ENCODE measurements at places on chromosomes 2 and 18.

DNA sequence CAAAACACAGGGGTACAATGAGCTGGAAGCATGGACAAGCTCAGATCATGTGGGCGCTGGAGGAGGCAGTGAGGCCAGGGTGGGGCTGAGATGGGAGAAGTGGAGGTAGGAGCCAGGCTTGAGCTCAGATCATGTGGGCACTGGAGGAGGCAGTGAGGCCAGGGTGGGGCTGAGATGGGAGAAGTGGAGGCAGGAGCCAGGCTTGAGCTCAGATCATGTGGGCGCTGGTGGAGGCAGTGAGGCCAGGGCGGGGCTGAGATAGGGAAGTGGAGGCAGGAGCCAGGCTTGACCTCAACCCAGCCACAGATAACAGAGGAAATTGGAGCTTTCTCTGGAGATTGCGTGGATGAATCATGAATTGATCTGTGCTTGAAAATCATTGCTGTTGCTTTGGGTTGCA, 48.3 kb upstream of the TMEM18 start:
- no peak for DNase-seq

DNA sequence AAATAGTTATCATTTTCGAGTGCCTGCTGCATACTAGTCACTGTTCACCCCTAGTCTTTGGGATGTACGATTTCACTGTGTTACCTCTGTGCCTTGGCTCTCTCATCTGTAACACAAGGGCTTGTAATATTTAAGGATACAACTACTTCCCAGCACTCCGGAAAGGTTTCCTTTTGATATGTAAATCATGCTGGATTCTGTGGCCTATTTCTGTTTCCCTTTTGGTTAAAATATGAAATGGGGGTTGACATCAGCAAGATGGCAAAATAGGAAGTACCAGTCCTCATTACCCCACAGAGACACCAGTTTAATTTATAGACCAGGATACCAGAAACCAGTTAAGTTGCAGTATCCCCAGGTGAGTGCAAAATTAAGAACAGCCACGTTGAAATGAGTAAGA, 23.5 kb downstream of the PSMG2 start:
- DNase-seq: no peak

GRCh38 chr18:29226213-29226612, 1049.3 kb upstream of the CDH2 start:
- DNase-seq: no peak

DNA sequence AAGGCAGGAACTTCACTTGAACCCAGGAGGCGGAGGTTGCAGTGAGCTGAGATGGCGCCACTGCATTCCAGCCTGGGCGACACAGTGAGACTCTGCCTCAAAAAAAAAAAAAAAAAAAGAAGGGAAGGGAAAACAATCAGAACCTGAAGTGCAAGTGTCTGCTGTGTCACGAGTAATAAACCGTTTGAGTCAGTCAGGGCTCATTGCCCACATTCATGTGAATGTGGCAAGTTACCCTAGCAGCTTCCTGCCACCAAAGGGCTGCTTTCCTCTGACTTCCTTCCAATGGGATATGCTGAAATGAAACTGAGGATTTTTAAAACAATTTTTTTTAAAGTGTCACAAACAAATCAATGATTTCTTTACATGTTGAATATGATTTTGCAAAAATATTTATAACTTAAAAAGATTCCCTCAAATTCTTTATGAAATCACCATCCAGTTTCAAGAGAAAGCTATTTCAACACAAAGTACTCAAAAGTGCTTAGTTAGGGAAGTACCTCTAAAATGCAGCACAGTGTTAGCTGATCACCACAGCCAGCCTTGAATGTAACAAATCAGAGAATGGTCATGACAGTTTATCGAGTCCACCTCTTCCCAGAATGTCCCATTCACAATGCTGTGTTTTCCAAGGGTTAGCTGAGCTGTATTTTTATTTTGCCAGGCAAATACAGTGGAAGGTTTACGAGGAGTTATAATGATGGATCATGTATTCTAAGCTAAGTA, 36.4 kb downstream of the WDSUB1 start:
- peak; percentile 24 for DNase-seq

GRCh38 chr18:42614619-42615293, 500.7 kb downstream of the RIT2 start:
- no peak for DNase-seq

GRCh38 chr2:221553333-221553732, 18.8 kb downstream of the EPHA4 start:
- no peak for DNase-seq

- DNase-seq: no peak
These were observed 96.4 kb upstream of the ATL2 start for GRCh38 chr2:38473333-38474005.

DNA sequence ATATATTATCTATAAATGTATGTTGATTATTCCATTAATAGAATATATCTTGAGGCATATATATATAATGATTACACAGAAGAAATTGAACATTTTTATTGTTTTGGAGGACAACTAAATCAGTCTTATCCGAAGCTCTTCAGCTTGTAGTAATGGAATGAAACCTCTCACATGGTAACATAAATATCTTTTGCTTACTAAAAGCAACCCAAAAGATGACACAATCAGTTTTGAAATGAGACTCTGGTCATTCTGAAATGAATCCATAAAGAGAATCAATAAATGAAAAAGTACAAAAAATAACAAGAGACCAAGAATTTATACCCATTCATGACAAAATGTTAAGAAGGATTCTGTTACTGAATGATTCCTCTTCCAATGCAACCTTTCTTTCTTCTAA, 110.2 kb downstream of the FIGN start:
- no peak for DNase-seq

DNA sequence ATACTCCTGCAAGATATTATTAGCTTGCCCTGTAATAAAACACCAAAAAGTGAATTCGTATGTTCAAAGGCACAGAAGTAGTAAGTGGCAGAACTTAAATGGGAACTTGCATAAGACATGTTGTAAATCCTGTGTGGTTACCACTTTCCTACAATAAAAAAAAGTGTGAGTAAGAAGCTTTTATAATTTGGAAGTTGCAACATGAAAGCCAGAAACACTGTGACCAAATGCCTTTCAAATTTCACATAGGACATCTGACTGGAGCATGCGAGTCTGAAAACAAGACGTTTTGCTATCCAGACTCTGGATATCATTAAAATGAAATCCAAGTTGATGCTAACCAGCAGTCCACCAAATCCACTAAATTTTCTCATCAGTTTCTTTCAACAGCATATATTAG, 886.2 kb upstream of the NRXN1 start:
- DNase-seq: peak; percentile 54

DNA sequence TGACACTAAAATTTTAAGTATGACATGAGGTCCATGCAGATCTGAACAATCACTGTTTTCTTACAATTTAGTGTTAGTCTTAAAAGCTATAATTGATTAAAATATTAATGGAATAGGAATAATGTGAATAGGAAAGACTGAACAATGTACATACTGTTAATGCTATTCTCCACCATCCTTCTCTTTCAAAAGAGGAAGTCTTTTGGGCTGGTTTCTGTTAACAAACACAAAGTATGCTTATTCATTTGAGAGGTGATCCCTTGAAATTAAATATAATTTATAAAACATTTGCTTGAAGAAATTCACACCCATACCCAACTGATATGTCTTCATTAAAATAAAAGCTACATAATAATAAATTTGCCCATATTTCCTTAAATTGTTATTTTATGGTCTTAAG, 2.3 kb downstream of the STPG4 start:
- DNase-seq: no peak

- no peak for DNase-seq
These were observed 5.8 kb downstream of the NGEF start for GRCh38 chr2:233007270-233007669.

DNA sequence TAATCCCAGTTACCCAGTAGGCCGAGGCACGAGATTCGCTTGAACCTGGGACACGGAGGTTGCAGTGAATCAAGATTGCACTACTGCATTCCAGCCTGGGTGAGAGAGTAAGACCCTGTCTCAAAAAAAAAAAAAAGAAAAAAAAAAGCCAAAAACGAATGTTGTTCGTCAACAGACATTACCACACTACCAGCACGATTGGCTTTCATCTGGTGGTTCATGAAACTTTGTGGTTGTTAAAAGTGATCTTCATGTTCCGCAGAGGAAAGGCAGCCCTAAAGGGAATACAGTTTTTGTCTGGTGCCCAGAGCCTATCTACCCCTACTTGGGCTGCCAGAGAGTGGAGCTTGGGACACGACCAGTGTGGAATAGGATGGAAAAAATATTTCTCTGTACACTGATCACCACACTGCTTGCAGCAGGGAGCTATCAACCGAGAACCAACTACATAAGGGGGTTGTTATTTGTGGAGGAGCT, 13.6 kb upstream of the CXCR4 start:
- DNase-seq: no peak

- DNase-seq: no peak
These were observed 240.9 kb downstream of the AGAP1 start for GRCh38 chr2:235734688-235735231.

DNA sequence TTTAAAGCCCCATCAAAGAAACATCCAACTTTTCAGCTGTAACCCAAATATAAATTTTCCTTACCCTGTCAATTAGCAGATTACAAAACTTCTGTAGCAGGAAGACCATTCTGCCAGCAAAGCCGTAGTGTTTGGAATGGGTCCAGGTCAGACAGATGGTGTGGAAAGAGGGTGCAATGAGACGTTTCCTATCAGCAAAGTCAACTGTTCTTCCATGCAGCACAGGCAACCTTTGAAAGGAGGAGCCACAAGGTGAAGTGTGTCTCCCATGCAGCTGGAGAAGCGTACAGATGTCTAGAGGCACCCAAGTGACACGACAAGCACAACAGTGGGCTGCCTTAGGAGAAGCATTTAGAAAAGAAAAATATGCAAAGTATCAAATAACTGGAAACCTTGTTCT, 83.7 kb downstream of the SP3 start:
- DNase-seq: no peak

- peak; percentile 61 for DNase-seq
These were observed 51.4 kb downstream of the MARCHF4 start for GRCh38 chr2:216320852-216321251.

GRCh38 chr18:34926683-34927082, 114.5 kb upstream of the MAPRE2 start:
- DNase-seq: no peak

- no peak for DNase-seq
These were observed 26.2 kb downstream of the KLF7 start for GRCh38 chr2:207139552-207139951.

GRCh38 chr2:5911718-5912117, 219.5 kb downstream of the SOX11 start:
- no peak for DNase-seq
